ENCODE measurements at places on chromosomes 1 and 21.

DNA sequence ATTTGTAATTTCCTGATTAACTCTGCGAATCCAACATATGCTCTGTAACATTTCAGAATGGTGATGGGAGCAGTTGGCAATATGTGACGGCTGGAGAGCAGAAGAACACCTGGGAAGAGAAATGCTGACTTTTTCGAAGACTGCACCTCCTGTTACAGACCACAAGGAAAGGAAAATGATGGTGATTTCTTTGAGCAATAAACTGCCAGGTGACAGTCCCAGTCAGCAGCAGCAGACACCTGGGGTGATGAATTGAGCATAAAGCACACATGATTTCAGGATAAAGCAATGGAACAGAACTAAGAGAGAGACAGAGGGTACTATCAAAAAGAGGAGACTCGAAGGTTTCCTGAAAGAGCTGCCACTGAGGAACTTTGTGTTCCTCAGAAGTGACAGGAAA is 528.6 kb downstream of the NEGR1 start:
- DNase-seq: no peak

DNA sequence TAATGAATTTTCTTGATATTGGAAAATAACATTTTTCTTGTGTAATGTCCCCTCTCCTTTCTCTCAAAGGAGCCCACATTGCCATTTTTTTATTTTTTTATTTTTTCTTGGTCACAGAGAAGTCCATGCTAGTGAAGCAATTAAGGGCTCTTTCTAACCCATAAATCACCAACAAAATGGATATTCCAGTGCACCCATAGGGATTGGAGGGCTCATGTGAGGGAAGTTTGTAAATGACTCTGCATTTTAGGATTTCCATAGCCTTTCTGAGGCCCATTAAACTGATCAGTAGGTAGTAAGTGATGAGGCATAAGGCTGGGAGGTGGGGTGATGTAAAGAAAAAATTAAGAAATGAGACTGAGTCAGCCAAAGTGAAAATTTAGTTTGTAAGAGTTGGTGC is 55.9 kb upstream of the JAK1 start:
- no peak for DNase-seq

DNA sequence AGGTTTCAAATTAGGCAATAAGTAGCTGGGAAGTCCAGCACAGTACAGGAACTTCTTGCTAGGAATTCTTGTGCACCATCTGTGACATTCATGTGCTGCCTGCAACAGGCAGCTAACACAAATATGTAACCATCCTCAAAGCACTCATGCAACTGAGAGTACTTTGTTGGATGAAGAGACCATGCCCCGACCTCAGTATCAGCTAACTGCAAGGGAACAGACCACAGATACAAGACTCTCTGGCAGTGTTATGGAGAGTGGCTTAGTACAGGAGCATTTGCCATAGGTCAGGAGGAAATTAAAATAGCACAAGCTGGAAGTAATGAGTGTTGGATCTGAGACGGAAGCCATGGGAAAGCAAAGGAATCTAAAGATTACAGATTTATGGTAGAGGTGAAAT is 123.6 kb downstream of the LRRC53 start:
- no peak for DNase-seq

GRCh38 chr1:2107586-2108212 is 57.5 kb downstream of the PRKCZ start:
- DNase-seq: no peak

DNA sequence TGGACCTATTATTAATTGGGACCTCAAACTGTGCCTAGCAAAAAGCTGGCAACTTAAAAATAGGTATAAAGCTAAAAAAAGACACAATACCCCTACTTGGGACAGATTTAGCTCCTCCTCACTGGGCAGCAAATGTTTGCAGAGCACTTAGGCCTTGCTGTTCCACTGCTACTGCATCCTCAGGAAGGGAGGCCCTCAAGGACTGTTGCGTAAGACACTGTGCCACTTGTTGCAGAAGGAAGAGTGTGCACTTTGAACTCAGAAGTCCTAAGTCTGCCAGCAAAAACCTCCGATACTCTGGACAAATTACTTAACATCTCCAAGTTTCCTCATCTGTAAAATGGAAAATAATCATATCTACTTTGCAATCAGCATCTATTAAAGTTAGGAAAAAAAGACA is 322.9 kb downstream of the BARHL2 start:
- DNase-seq: no peak

GRCh38 chr1:158117854-158118704 is 62.6 kb upstream of the CD1D start:
- peak; percentile 51 for DNase-seq

- DNase-seq: no peak
These were observed 142.0 kb upstream of the COA6 start for GRCh38 chr1:234231061-234231892.

- DNase-seq: peak; percentile 60
These were observed 9.0 kb downstream of the C1orf105 start for GRCh38 chr1:172429331-172430127.

DNA sequence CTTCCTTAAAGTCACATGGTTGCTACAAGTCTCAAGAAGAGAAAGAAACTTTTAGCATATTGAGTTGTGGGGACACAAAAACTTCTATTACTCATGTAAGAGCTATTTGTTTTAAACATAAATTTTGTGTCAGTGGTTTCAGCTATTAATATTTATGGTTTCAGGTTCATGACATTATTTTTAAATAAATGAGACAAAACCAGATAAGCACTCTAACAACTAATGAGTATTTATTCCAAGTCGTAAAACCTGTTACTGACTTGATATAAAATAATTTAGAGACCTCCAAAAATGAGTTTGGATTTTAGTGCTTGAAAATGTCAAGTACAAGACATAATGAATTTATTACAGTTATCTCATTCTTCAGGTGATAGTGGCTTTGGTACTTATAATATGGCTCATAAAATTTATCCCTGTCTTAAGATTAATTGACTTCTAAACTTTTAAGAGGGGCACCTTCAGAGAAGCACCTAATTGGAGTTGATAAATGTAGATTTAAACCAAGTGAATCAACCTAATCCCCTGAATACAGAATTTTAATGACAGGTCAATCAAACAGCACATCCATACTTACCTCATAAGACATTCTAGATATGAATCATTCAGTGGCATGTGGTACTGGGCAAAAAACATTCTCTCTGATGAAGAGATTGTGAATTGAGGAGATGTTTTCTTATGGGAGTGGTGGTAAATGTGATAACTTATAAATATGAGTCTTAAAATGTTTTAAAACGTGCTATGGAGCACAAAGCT is 167.7 kb upstream of the PTGFR start:
- DNase-seq: no peak

GRCh38 chr1:8456308-8456912 is 138.5 kb downstream of the SLC45A1 start:
- DNase-seq: peak; percentile 43

DNA sequence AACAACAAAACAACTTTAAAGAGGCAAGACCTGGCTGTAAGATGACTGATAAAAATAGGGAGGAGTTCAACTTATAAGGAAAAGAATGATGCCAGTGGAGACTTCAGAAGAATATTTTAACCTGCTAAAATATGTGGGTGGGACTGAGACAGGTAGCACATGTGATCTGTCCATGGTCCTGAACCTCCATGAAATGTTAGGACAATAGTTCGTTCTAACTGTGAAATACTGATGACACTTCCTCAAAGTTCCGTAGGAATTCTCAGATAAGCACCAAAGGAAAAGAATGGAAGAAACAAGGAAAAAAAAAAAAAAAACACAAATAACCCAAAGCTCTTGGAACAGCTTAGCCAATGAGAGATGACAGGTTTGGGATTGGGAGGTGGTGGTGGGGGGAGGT is 44.7 kb downstream of the CDC42BPA start:
- DNase-seq: peak; percentile 2

DNA sequence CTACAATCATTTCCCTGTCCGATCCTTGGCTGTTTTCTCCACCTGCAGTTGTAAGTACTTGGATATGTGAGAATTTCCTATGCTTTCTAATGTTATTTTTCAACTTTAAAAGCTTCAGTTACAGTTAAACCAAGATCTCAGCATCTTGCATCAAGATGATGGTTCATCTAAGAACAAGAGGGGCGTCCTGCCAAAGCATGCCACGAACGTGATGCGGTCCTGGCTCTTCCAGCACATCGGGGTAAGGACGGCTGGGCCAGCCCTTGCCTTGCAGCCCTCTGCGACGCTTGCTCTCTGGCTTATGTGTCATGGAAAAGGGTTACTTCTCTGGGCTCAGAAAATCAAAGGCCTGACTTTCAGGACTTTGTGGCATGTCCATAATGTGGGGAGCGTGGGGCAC is 46.8 kb downstream of the PKNOX1 start:
- no peak for DNase-seq

- no peak for DNase-seq
These were observed 184.1 kb downstream of the RASAL2 start for GRCh38 chr1:178277793-178278530.

DNA sequence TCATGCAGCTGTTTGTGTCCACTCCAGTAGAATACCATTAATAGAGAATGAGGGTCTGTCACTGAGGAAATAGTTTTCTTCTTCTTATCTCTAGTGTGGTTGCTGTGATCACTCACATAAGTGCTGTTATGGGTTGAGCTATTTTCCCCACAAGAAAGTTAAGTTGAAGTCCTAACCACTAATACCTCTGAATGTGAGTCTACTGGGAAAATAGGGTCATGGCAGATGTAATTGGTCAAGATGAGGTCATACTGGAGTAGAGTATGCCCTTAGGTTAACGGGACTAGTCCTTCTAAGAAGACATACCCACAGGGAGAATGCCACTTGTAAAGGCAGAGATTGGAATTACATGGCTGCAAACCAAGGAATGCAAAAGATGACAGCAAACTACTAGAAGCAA is 70.5 kb upstream of the COL24A1 start:
- no peak for DNase-seq

GRCh38 chr21:45470773-45471524 is 66.0 kb downstream of the COL18A1 start:
- DNase-seq: peak; percentile 78

DNA sequence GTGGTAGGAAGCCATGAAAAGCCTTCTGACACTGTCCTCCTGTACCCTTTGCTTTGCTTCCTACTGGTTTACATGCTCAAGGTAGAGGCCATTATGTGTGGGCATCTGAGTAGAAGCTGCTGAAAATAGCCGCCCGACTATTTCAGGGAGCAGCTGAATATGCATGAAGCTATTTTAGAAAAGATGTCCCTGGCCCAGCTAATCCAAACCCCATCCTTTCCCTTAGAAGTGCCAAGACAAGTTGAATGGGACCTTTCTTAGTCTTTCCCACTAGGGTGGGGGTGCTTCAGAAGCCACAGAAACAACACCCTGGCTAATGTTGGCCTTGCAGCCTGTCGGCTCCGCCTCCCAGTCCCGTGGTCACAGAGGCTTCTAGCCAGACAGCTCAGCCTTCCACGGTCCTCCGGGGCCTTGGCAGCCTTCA is 205.1 kb upstream of the EDN2 start:
- no peak for DNase-seq

DNA sequence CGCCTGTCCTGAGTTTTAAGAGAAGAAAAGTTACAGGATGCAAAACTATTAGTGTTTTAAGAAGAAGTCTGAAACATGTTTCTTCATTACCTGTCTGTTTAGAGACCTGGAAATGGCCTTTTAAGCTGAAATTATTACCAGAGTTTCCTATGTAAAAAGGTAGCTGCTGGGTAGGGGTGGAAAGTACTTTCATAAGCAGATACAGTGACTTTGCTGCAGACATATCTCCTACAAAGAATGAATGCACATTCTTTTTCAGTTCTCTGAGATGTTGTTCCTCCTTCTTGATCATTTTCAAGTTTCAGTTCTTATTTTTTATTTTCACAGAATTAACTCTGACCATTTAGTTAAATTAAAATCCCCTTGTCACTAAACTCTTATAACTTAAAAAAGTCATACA is 1329.6 kb downstream of the KCNT2 start:
- no peak for DNase-seq

DNA sequence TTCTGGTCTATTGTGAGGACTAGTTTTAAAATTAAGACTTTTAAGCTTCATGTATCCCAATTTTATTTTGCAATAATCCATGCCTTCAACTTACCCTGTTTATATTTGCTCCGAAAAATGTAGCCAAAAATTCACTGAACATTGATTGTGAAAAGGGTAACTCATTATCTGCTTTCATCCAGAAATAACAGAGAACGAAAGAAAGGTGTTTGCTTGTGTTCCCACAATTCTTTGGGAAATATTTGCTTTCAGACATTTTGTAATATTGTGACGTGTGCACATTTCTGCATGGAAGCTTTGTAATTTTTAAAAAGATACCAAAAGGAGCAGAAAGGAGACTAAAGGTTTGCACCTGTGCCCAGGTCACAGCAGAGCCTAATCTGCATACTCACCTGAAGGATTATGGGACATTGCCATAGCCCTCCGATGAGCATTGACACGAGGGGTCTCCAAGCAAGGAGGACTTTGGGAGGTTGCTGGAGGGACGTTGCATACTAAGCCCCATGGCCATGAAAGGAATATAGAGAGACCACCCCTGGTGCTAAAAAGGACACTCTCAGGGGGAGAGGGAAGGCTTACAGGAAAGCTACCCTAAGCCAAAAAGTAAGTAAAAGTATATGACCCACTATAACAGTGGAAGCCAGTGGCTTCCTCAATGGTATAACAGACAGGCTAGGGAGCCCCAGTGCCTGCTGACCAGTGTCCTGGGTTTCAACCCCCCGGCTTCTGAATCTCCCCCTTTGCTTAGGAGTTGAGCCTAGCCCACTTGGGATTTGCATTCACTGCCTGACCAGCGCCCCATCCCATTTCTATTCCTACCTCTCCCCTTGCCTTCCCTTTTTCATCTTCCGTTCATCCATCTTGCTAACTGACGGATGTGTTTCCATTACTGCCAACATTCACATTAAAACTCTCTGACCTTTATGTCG is 148.6 kb upstream of the ZC3H12A start:
- DNase-seq: peak; percentile 23

DNA sequence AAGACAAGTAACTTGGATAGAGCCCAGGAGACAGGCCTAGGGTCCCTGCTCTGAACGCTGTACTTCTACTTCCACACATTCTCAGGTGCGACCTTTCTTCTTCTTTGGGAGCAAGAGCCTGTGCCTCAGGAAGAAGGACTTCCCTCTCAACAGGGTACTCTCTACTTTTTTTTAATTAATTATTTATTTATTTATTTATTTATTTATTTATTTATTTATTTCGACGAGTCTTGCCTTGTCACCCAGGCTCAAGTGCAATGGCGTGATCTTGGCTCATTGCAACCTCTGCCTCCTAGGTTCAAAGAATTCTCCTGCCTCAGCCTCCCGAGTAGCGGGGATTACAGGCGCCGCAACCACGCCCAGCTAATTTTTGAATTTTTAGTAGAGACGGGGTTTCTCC is 361.6 kb downstream of the FAM72C start:
- no peak for DNase-seq

DNA sequence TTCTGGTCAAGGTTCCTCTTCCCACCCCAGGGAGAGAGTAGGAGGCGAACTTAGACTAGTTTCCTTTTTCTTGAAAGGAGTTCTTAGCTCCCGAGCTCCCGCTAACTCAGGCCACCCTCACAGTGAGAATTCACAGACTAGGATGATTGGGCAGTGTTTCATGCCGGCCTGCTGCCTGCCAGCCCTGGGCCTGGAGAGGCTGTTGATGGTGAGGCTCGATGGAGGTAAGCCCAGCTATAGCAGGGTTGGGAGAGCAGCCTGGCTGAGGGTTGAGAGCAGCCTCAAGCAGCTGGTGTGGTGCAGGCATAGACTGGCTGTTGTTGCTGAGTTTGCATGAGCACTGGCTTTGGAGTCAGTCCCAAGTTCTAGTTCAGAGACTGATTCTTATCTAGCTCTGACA is 274.4 kb downstream of the MATN1 start:
- no peak for DNase-seq
